Activated CD4-positive, alpha-beta memory T cell treated with anti-CD3 and anti-CD28 coated beads, Interleukin-2, amount 10 ng/mL, durations not matched to agents 7 days and 5 days (primary cell): ENCODE measurements at places on chromosomes 13 and 19. TPM values are rescaled to one million over a fixed set of nuclear protein-coding genes. Genes with fewer than 3 reads are reported as not detected.
A peak's percentile ranks its signal among the peaks of the same experiment; 100 is the strongest.

- H3K27ac ChIP-seq, result no peak overlapping the region
- no peak for DNase-seq
- H3K4me1 ChIP-seq, result no peaks in the 10 kb centered on the region
Measured at GRCh38 chr19:32138416-32138815, 207.0 kb upstream of the ZNF507 start.

GRCh38 chr13:32261567-32261966 is 53.6 kb downstream of the ZAR1L start:
- no peaks in the 10 kb centered on the region for H3K4me1 ChIP-seq
- H3K27ac ChIP-seq, result no peak overlapping the region
- H3K27me3 ChIP-seq, result no peaks in the 10 kb centered on the region
- no peak for DNase-seq
- H3K4me3 ChIP-seq, result no peak overlapping the region

Gene TUBA3C
- not detected for total RNA-seq

GRCh38 chr19:28312269-28312668 is 900.7 kb downstream of the UQCRFS1 start:
- no peak for DNase-seq
- H3K4me1 ChIP-seq, result no peaks in the 10 kb centered on the region
- H3K36me3 ChIP-seq, result no peaks in the 10 kb centered on the region
- no peak overlapping the region for H3K4me3 ChIP-seq
- no peaks in the 10 kb centered on the region for H3K27me3 ChIP-seq

Gene FUT2
- not detected for total RNA-seq

- peaks cover 26% of the 10 kb centered on the region for H3K4me1 ChIP-seq
- H3K27me3 ChIP-seq, result no peaks in the 10 kb centered on the region
- peak overlapping the region; percentile 95 for H3K4me3 ChIP-seq
- peaks cover 42% of the 10 kb centered on the region for H3K36me3 ChIP-seq
Measured at GRCh38 chr19:13150931-13151604, 857 bp downstream of the IER2 start.

DNA sequence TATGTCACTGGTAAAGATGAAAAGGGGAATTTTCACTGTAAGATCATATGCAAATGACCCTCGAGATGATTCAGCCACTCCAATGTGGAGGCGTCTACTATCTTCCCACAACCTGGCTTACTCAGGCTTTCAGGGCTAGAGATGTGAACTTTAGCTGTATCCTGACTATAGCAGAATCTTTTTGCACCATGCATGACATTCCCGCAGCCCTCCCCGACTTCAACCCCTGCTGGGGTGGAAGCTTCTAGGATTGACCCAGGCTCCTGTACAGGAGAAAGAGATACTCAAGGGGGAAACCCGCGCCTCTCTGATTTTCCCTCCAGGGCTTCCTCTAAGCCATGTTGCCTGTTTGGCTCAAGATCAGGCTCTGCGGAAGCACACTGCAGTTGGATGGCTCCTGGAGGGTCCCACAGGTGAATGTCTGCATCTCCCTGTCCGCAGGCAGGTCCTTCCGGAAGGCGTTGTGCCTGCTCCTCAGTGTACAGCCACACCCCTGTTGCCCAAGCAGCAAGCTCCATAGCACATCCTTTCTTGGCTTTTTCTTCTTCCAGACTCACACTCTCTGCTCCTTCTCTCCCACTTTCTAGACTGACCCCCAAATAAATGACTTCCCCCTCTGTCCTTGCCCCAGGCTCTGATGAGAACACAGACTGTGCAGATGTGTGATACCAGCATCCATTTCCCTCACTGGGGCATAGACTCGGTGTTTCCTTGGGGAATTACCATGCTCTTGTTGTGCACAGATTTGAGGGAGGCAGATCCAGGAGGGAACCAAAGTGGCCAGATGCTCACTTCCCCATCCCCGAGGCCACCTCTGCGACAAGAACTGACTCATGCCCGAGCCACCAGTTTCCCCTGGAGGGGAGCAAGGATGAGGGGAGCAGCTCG is 29.1 kb upstream of the POP4 start:
- peaks cover 12% of the 10 kb centered on the region for H3K4me1 ChIP-seq
- DNase-seq, result no peak
- H3K36me3 ChIP-seq, result no peaks in the 10 kb centered on the region
- no peak overlapping the region for H3K4me3 ChIP-seq

DNA sequence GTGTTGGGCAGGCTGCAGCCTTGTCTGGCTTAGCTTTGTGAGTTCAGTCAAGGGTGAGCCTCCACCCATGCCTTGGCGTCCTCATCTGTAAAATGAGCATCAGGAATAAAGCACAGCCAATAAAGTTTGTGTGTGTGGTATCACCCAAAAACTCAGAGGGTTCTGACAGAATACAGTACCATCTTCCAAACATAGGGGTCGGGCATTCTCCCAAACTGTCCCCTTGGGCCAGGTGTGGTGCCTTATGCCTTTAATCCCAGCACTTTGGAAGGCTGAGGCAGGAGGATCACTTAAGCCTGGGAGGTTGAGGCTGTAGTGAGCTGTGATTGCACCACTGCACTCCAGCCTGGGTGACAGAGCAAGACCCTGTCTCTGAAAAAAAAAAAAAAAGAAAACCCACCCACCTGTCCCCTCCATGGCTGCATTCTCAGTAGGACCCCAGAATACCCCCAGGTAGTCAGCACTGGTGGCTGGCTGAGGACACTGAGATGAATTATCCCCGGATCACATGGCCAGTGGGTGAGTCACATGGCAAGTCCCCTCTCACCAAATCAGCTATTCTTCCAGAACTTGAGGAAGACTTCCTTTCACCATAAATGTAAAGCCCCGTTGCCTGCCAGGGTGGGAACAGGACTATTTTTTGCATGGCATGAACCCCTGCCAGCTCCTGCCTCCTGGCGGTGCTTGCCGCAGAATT is 18.6 kb downstream of the POP4 start:
- DNase-seq, result no peak
- no peaks in the 10 kb centered on the region for H3K27me3 ChIP-seq
- H3K4me1 ChIP-seq, result peaks cover 68% of the 10 kb centered on the region
- H3K27ac ChIP-seq, result peak overlapping the region; percentile 97
- H3K36me3 ChIP-seq, result no peaks in the 10 kb centered on the region

Gene CGB8
- not detected for total RNA-seq

Gene FXYD7
- total RNA-seq, result 8.8 TPM

DNA sequence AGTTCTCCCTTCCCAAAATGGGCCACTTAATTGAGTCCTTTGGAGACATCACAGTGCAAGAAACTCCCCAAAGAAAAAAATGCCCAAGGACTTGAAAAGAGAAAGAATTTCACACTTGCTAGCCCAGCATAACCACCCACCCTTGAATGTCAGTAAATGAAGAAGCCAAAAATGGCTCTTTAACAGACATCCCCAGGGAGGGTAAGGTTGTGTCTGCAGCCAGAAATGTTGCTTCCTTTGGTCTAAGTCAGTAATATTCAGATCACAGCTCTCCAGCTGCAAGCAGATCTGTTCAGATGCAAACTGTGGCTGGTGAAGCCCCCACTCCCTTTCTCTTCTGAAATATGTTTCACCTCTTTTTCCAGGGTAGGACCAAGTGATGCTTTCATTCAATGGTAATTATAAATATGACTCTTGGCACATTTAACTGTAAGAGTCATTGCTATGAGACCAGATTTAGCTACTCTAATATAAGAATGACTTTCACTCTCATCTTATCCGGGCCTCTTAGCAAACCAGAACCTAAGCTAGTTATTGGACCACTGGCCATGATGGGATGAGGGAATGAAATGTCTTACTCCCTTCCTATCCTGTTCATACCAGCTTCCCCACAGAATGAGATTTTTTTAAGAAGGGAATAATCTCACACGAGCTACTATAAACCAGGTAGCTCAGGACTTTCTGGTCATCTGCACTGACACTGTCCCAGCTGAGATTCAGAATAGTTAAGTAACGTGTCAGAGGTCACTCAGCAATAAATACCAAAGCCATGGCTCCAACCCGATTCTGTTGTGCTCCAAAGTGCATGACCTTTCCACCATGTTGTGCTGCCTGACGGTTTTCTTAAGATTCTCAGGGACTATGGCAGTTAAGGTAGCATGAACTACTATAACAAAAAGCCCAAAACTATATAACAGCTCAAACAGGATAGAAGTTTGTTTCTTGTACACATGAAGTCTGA is 234.1 kb downstream of the FOXO1 start:
- H3K36me3 ChIP-seq, result no peaks in the 10 kb centered on the region
- no peak for DNase-seq
- no peak overlapping the region for H3K27ac ChIP-seq
- no peaks in the 10 kb centered on the region for H3K27me3 ChIP-seq
- H3K4me3 ChIP-seq, result no peak overlapping the region

Gene NLRP7
- not detected for total RNA-seq

DNA sequence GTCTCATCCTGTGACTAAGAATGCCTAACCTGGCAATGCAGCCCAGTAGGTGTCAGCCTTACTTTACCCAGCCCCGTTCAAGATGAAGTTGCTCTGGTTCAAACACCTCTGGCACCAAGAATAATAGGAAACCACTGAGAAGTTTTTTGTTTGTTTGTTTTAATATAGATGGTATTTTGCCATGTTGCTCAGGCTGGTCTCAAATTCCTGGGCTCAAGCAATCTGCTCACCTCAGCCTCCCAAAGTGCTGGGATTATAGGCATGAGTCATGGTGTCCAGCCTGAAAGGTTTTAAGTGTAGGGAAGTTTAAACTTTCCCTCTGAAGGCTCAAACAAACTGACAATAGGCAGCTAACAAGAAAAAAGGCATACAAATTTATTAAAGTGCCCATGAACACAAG is 51.2 kb upstream of the ABCC4 start:
- no peaks in the 10 kb centered on the region for H3K36me3 ChIP-seq
- H3K4me3 ChIP-seq, result no peak overlapping the region
- H3K4me1 ChIP-seq, result no peaks in the 10 kb centered on the region
- H3K27ac ChIP-seq, result no peak overlapping the region

DNA sequence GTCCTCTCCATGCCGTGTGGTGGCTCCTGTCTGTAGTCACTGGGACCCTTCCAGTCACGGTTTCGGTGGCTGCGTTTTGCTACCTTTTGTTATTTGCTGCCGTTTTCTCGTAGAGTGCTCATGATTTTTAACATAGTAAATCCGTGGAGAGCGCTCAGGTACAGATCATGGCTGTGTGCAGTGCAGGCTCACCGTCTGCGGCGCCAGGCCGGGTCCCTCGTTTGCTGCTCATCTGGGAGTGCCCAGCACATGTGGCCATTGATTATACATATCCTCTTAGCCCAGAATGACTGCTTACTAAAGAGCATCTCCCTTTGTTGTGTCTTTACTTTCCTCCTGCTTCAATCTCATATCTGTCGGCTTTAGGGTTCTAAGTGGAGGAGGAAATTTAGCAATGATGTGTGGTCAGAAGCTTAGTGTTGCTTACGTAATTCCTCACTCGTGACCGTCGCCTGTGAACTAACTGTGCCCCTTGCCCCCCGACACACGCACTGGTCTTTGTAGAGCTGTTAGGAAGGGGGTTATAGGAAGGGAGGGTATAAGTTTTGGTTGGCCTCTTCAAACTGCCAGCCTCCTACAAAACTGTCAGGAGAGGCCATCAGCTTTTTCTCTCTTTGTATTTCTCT is 31.8 kb downstream of the TFDP1 start:
- H3K36me3 ChIP-seq, result peaks cover 25% of the 10 kb centered on the region
- DNase-seq, result no peak
- H3K4me3 ChIP-seq, result no peak overlapping the region
- no peaks in the 10 kb centered on the region for H3K27me3 ChIP-seq
- H3K27ac ChIP-seq, result no peak overlapping the region
- no peaks in the 10 kb centered on the region for H3K4me1 ChIP-seq

GRCh38 chr19:485077-485476 is 11.2 kb upstream of the MADCAM1 start:
- H3K27me3 ChIP-seq, result peaks cover 4% of the 10 kb centered on the region
- DNase-seq, result no peak
- no peak overlapping the region for H3K4me3 ChIP-seq
- H3K4me1 ChIP-seq, result peaks cover 19% of the 10 kb centered on the region
- H3K36me3 ChIP-seq, result peaks cover 21% of the 10 kb centered on the region

DNA sequence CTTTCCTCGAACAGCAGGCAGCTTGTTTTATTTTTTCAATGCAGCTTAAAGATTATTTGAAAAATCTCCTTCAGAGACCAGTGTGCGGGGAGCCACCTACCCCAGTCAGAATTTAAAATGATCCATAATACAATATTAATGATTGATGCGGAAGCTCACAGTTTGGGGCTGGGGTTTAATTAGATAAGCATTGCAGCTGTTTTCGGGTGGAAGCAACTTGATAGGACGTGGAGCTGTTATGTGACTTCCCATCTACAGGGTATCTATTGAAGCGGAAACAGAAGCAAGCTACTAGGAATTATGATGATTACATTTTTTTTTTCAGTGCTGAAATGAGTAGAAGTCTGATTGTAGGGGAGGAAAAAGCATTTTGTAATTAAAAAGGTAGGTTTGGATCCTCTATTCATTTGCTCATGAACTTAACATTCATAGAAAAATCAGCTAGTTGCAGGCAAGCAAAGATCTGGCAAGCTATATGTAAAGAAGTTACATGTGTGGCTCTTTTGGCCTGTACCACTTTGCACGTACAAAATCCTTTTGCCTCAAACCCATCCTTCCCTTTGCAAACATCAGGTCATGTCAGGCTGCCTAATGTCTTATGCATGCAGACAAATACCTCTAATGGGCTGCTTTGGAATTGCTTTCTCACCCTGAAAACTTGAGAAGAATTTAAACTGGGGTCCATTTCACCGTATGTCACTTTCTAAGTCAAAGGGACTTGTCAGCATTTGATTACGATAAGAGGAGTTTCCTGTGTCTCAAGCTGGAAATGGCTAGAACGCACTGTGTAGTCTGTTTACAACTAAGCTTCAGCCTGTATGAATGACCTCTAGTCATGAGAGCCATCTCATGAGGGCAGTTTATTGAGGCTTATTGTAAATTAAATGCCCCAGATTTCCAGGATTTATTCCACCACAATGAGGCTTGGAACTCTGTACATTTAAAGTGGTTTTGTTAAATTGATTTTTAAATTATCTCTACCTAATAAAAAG is 267.1 kb upstream of the TMTC4 start:
- no peaks in the 10 kb centered on the region for H3K4me1 ChIP-seq
- H3K27me3 ChIP-seq, result peaks cover 5% of the 10 kb centered on the region
- H3K4me3 ChIP-seq, result no peak overlapping the region

GRCh38 chr19:4930664-4931063 is 21.4 kb downstream of the UHRF1 start:
- H3K27me3 ChIP-seq, result no peaks in the 10 kb centered on the region
- no peaks in the 10 kb centered on the region for H3K4me1 ChIP-seq
- no peak overlapping the region for H3K27ac ChIP-seq
- H3K4me3 ChIP-seq, result no peak overlapping the region
- DNase-seq, result no peak

Gene GAS6
- total RNA-seq, result 1.3 TPM

Gene EFNB2
- total RNA-seq, result 0.13 TPM

Gene CD209
- total RNA-seq, result not detected
